Endothelial cell of umbilical vein (primary cell): ENCODE measurements at places on chromosomes 5 and 9. TPM values are rescaled to one million over a fixed set of nuclear protein-coding genes. Genes with fewer than 3 reads are reported as not detected.

- DNase-seq, result no peak
Measured at GRCh38 chr5:122494109-122494508, 182.1 kb downstream of the SNCAIP start.

DNA sequence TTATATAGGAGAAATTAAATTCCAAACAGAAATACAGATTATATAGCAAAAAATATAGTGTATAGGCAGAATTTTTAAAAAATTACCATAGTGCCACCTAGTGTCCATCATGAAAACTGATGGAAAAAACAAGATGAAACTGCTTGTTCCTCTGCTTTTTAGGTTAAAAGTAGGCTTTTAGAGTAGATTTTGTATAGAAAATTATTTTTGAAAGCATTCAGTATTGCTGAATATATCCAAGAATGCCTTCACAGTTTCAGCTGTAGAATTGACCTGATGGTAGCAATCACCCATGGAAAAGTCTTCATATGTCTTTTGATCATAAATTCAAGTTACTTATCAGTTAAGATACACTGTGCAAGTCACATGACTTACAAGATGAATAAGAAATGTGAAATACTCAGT is 19.7 kb downstream of the RIOK2 start:
- DNase-seq, result peak; percentile 51

DNA sequence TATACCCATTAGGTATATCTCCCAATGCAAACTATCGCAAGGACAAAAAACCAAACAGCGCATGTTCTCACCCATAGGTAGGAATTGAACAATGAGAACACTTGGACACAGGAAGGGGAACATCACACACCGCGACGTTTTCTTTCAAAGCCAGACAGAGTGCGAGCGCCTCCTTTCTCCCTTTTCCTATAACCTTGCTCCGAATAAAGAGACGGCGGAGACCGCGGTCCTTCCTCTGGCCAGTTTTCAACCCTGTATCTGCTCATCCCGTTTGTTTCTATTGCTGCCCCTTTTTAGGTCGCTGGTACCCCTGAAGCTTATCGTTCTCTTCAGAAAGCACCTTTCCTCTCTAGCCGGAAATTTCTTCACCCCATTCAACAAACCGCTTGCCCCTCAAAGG is 1.3 kb downstream of the LVRN start:
- no peak for DNase-seq

The CIZ1 gene
- 143 and 150 TPM in 2 replicates for total RNA-seq

The SMC5 gene
- 24.3 and 32.8 TPM in 2 replicates for total RNA-seq

The NR4A3 gene
- total RNA-seq, result 0.22 and 0.23 TPM in 2 replicates
